H7 (cell line): ENCODE measurements at places on chromosomes 3 and 15. TPM values are rescaled to one million over a fixed set of nuclear protein-coding genes. Genes with fewer than 3 reads are reported as not detected.

The CILP gene
- not detected in 2 replicates for total RNA-seq

- DNase-seq = no peak
Observed at GRCh38 chr3:149276619-149277018, 55.0 kb upstream of the CP start.

DNA sequence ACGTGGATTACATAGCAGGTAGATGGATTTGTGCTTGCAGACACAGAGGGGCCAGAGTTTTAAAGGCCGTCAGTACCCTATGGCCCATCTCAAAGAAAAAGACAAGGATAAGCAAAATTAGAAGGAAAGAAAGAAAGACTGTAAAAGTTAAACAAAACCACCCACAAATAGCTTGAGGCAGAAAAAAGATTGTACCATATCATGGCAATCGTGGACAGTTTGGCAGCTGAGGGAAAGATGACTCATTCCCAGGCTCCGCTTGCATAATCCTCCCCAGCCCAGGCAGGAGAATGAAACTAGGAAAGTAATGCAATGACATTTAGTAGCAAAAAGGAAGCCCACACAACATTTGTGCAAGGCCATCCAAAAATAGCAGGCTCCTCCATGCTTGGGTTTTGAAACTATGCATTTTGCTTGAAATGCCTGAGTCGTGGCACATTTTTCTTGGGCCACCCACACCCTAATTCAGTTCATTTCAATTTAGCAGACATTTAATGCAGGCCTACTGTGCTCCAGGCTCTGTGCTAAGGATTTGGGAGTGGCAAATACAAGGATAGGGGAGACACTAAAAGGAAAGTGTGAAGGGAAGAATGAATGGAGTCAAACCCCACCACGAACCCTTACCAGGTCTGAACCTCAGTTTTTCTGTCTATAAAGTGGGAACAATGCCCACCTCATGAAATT is 40.9 kb upstream of the SMAD3 start:
- DNase-seq = no peak

- DNase-seq = no peak
Observed at GRCh38 chr15:52071570-52071969, 41.0 kb downstream of the BCL2L10 start.

DNA sequence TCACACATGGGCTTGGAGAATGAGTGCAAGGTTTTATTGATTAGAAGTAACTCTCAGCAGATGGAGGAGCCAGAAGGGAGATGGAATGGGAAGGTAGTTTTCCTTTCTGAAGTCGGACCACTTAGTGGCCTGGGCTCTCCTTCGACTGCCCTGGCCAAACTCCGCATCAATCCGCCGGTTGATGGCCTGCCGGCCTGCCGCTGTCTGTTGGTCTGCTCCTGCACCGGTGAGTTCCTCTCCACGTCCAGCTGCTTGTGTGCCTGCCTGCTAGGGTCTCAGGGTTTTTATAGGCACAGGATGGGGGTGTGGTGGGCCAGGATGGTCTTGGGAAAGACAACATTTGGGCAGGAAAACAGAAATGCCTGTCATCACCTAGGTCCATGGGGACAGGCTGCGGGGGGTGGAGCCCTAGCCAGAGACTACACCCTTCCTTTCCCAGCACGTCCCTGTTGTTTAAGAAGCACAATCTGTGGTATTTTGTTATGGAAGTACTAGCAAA is 837.0 kb downstream of the PDCD6IP start:
- DNase-seq = no peak

DNA sequence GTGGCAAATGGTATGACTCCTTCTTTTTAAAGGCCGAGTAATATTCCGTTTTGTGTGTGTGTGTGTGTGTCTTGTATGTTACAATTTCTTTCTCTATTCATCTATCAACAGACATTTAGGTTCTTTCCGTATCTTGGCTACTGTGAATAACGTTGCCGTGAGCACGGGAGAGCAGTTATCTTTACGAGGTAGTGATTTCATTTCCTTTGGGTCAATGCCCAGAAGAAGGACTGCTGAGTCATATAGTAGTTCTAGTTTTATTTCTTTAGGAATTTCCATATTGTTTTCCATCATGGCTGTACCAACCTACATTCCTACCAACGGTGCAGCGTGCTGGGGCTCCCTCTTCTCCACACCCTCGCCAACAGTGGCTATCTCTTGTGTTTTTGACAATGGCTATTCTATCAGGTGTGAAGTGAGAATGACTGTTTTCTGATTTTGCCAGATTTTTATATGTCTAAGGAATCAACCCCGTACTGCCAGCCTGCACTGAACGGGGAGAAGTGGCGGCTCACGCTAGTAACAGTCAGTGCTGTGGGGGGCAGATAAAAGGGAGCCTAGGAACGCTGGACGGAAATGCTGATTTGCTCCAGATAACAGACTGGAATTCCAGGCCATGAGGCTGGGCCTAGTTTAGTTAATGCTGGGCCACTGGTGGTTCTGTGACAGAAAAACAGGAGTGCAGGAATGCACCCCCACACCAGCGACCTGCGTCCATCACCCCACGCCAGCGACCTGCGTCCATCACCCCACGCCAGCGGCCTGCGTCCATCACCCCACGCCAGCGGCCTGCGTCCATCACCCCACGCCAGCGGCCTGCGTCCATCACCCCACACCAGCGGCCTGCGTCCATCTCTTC is 168.1 kb downstream of the XXYLT1 start:
- DNase-seq = no peak

The CADPS gene
- 5.2 and 7.1 TPM in 2 replicates for total RNA-seq

- DNase-seq = no peak
Observed at GRCh38 chr3:126216416-126216815, 36.0 kb upstream of the ALDH1L1 start.

DNA sequence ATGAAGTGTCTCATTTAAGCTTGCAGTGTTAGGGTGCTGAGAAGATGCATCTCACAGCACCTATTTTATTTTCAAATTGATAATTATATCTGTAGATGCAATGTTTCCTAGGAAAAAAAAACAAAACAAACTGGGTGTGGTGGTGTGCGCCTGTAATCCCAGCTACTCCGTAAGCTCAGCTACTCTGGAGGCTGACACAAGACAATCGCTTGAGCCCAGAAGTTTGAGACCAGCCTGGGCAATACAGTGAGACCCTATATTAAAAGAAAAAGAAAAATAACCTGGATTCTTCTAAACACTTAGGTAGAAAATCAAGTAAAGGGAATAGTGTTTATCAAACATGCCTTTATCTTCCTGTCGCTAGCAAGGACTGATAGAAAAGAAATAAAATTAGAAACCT is 1.9 kb downstream of the MINDY2 start:
- DNase-seq = no peak

The NMB gene
- total RNA-seq = 13.5 and 19.4 TPM in 2 replicates

GRCh38 chr15:48283396-48284145 is 47.7 kb upstream of the DUT start:
- DNase-seq = no peak

DNA sequence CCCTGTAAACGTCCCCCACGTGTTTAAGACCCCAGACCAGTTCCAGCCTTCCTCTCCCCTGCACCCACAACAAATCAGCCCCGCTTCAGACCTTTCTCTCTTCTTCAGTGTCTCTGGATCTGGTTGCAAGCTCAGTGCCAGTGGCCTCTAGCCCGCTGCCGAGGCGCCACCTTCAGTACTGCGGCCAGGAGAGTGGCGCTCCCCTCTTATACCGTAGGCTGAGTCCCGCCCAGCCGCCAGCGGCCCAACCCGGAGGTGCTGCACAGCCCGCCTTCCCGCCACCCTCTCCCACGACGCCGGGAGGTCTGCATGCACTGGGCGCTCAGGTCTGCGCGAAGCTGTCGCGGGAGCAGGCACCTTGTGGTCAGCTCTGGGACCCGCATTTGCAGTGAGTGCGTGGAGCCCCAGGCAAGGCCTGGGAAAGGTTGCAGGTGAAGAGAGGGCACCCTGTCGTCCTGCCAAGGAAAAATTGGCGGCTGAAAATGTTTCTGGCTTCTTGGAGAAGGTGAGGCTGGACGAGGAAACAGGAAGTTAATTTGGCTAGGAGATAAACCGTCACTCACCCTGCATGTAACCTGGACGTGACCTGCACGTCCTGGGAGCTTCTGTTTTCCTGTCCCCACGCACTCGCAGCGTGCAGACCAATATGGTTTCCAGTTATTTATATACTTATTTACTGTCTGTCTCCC is at the start of gene C2CD4B:
C2CD4B (minus strand) TSS at position 182 of the 689 bp plus-strand sequence. CDS start 301 bp downstream, outside the sequence.
- peak; percentile 80 for DNase-seq

- no peak for DNase-seq
Observed at GRCh38 chr15:71250936-71251583, 135.8 kb downstream of the THSD4 start.

The PYGO1 gene
- 0.24 and 0.59 TPM in 2 replicates for total RNA-seq

The PRSS50 gene
- total RNA-seq = 0.07 and 0.92 TPM in 2 replicates

DNA sequence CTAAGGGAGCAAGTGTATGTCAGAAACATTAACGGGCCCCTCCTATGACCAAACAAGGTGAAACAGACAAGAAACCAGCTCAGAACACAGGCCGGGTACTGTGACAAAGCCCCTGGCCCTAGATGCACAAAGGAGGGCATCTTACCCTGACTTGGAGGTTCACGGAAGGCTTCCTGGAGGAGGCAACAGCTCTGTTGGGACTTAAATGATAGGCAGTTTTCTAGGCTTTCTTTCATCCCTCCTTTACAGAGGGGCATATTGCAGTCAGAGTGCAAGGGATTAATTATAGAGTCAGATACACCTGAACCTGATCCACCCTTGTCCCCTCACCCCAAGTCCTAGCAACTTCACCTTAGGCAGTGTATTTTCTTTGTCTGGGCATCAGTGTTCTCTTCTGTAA is 8.4 kb downstream of the EPHB3 start:
- no peak for DNase-seq

- DNase-seq = peak; percentile 27
Observed at GRCh38 chr15:25250011-25250596, 188.7 kb downstream of the UBE3A start.

The TKT gene
- 1,918 and 2,169 TPM in 2 replicates for total RNA-seq

The GALNT15 gene
- 0.67 TPM in 1 of 2 replicates, not detected in the other for total RNA-seq

GRCh38 chr15:73389971-73390544 is 21.3 kb upstream of the HCN4 start:
- no peak for DNase-seq

The TF gene
- under 0.01 TPM in 1 of 2 replicates, not detected in the other for total RNA-seq

DNA sequence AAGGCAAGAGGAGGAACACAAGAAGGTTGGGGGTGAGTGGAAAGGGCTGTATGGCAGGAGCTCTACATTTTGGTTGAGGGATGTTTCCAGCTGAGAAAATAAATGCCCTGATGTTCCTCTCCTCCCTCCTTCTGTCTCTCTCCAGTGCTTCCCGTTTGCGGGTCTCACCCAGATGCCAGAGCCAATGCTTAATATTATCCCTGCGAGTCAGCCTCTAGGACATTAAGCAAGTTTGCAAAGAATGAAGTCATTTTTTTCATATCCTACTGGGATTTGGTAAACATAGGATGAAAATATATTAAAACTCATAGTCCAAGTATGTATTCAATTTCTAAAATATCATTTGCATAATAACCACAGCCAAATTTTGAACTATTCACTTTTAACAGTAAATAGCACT is 295.9 kb downstream of the CADM2 start:
- DNase-seq = no peak

The RTP1 gene
- 5.1 and 5.3 TPM in 2 replicates for total RNA-seq

DNA sequence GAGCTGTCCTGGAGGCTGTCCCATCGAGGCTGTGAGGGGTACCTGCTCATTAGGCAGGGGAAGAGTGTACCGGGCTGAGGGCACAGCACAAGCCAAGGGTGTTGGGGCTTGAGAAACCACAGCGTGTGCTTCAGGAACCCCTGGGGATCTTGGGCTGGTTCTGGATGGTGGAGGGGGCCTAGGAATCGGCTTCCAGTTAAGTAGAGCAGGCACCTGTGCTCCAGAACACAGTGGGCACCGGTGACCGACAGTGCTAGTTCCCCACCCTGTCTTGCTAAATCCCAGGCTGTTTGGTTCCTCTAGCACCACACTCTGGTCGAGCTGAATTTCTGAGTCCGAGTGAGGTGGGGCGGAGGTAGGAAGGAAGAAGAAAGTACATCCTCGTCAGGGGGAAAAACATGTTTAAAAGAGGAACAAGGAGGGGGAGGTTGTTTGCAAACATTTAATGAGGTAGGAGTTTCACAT is 29.1 kb downstream of the SLC6A6 start:
- DNase-seq = peak; percentile 78

The SYNPR gene
- 0.24 and 1.4 TPM in 2 replicates for total RNA-seq

The TRIM59 gene
- total RNA-seq = 32.6 and 42.3 TPM in 2 replicates

The PGBD4 gene
- total RNA-seq = 0.55 and 0.69 TPM in 2 replicates

The GOLGA6L4 gene
- 0.10 and 1.8 TPM in 2 replicates for total RNA-seq

The SMCO1 gene
- total RNA-seq = not detected in 2 replicates

- no peak for DNase-seq
Observed at GRCh38 chr3:130621824-130622223, 104.8 kb downstream of the COL6A6 start.

DNA sequence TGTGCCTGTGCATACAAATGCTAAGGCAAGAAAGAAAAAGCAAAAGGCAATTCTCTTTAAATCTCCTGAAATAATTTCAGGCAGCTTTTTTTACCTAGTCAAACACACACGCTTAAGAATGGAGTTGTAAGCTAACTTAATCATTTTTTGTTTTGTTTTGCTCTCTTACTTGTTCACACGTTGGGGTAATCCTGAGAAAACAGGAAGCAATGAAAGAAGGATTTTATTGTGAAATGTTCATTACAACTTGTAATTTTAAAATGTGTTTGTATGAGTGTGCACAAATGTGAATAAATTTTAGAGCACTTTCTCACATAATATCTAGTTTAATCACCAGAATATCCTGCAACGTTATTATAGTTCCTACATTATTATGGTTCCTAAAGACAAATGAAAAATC is 263.8 kb downstream of the LPP start:
- no peak for DNase-seq

DNA sequence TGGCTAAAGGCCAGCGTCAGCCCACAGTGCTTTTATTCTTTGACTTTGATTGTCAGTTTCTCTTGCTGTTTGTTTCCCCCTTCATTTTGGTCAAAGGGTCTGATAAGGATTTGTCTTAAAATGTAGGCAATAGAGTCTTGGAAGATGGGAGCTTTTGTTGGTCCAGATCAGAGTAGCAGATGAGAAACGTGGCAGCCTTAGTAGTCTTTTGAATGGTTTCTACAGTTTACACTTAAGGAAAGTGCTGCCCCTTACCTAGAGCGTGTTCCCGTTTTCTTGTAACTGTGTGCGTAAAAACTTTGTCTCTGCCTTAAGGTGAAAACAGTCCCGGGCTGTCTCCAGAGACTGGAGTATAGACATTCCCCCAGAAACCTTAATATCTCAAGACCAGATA is 630 bp downstream of the LXN start:
- no peak for DNase-seq

GRCh38 chr15:67021455-67021854 is 43.9 kb upstream of the SMAD3 start:
- peak; percentile 68 for DNase-seq

DNA sequence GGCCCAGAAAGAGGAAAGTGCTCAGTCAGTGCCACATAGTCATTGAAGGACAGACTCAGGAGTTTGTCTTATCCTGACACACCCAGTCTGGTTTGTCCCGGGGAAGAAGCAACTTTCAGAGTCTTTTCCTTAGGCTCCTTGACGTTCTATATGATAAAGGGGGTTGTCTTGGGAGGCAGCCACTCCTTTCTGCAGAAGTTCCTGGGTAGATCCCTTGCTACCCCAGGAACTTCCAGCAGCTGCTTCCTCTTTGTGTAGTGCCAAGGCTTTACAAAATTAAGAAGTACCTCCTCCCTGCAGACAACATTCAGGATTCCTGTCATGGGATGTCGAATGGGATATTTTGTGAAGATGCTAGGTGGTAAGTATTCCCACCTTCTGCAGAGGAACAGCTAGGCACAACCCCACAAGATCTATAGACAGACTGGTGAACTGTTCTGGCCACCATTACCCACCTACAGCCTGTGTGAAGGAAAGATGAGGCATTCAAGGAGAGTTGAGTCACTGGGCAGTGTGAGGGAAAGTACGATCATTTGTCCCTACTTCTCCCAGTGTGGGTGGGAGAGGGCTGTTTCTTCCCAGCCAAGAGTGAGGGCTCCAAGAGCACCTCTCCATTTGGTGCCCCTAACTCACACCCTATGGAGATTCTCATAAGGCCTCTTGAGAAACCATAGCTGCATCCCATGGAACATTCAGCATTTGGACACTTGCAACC is 11.3 kb downstream of the TMEM266 start:
- DNase-seq = no peak
